ENCODE measurements at places on chromosomes 4 and X.

GRCh38 chrX:109732017-109732801, 848 bp downstream of the ACSL4 start:
- no peak for DNase-seq

DNA sequence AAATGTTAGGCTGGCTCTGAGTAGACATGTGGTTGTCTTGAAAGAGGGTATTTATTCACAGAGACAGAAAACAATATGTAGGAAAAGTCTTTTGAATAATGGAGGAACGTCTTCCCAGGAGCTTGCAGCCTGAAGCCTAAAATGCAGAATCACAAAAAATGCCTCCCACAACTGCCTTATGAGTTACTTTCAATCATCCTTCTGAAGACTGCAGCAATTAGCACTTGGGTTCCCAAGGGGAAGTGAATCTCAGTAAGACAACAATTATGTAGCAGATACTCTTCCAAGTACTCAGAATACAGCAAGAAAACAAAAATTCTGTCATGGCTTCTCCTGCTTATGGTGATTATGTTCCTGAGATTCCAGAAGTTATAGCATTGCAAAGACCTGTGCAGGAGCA, 166.6 kb upstream of the TBL1X start:
- no peak for DNase-seq

DNA sequence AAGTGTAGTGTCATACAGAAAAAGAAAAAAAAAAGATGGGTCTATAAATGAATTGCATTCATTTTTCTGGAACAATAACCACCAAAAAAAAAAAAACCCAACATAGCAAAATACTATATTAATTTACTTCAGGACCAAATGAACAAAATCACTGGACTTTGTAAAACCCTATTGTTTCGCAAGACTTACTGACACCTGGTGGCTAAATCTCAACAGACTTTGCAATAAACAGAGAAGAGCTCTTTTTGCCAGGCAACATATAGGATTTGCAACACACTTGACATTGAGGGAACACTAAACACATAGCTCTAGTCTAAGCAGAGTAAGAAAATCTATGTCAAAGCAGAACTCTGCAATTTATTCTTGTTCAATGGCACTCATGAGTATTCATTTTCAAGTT, 990.2 kb downstream of the STPG2 start:
- DNase-seq = no peak

- DNase-seq = no peak
Observed at GRCh38 chr4:101420661-101421060, 73.3 kb upstream of the PPP3CA start.

DNA sequence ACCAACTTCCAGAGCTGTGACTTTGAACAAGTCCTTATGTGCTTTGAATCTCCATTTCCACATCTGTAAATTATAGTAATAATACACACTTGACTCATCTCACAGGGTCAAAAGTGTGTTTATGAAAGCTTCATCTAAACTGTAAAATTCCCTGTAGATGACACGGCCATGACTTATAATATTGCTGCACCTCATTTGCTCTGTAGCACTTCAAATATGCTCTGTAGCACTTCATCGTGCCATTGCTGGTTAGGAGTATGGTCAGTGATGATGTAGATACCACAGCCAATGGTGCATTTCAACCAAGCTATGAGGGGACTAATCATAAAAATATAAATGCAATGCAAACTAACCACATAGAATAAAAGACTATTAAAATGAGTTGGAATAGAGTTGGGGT, 318.6 kb downstream of the ANK2 start:
- DNase-seq = peak; percentile 69

- DNase-seq = peak; percentile 46
Observed at GRCh38 chr4:31089815-31090214, 369.6 kb downstream of the PCDH7 start.

DNA sequence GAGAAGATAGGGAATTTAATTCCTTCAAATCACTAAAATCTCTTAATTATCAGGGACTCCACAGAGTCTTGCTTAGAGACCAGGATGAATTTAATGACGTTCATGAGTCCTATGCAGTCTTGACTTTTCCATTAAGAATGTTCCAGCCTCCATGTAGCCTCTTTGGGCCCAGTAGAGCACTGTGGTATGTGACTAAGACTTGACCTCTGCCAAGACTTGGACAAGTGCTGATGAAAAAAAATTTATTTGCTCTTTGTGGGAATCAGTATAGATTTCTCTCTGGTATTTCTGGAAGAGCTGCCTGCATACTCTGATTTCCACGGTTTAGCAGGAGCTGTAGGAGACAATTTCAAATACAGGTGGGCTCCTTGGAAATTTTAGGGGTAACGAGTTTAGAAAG, 40.6 kb downstream of the CHRDL1 start:
- DNase-seq = no peak

DNA sequence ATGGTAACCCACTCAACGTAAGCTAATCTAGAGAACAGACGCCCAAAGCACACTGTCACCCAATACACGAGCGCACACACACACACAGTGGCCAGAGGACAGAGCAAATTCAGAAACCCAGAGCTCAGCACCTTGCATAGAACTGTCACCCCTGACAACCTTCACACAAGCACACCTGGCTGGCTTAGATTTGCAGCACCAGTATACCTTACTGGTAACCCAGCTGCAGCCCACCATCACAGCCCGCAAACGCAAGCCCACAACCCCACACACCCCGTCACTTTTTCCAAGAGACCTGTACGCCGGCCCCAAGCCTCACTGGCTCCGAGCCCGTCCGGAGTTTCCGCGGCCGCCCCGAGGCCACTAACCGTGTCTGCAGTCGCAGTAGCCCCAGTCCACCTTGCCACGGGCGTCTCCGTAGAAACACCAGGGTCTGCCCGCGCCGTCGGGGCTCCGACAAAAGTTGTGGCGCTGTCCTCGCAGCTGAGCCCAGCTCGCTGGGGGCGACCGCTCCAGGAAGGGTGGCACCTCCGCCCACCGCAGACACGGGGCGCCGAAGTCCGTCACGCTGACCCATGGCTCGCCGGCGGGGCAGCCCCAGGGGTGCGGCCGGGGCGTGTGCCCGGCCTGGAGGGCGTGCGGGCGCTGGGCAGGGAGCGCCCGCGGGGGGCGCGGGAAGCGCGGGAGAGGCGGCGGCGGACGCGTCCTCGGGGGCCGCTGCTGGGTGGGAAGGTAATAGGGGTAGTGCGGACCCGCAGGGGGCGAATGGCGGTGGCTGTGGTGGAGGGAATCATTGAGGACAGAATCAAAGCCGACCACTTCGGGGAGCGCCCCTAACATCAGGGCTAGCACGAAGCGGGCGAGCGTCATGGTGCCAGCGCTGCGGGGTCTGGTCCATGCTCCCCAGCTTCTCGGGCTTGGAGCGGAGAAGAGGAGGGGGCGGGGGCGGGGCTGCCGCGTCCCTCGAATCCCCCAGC, 664 bp downstream of the PRSS12 start:
- no peak for DNase-seq

GRCh38 chrX:24396931-24397279, 36.5 kb downstream of the SUPT20HL1 start:
- DNase-seq = no peak

DNA sequence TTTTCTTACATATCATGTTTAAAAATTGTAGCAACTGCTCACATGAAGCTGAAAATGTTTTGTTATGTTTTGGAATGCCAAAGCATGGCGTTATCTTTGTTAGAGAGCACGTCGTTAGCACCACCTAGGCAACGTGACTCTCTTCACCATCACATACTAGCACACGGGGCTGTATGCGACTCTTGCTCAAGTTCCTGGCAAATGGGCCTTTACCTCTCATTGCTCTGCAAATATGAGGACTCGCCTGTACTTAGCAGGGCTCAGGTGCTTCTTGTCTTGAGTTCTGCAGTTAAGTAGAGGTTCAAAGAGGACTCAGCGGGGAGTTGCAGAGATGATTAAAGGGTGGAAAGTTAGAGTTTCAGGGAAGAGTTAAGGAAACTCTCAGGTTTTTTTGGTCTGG, 59.4 kb downstream of the CLCN4 start:
- no peak for DNase-seq

- DNase-seq = no peak
Observed at GRCh38 chr4:138014590-138015288, 227.4 kb downstream of the SLC7A11 start.

DNA sequence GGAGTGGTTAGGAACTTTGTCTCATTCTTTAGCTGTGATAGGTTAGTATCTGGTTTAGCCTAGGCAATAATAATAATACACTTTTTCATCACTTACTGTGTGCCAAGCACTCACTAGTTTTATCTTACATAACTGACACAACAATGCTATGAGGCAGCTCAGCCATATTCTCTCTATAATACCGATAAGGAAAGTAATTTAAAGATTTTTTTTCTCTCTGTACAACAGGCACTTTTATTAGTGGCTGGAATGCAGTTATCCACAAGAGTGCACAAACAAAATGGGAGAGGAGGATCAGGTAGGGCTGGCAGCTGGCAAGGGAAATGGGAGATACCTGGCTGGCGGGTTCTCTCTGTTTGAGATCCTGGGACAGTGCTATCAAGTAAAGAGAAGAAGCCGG, 7.6 kb downstream of the RELL1 start:
- DNase-seq = no peak

- no peak for DNase-seq
Observed at GRCh38 chr4:110837896-110838450, 215.1 kb upstream of the PITX2 start.

DNA sequence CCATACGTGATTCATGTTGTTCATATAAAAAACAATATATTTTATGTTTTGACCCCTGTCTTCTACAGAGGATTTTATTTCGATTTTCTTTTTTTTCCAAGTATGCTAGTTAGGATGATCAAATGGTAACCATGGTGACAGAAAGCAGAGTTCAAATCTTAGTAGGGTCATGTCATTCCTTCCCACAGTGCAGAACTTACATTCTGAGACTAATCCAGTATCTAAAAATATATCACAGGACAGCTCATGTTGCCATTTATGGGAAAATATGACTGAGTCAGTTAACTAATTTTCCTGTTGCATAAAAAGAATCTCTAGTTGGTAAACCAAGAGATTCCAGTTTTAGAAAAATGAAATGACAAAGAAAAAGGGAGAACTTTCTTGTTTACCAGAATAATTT, 209.5 kb downstream of the PARM1 start:
- DNase-seq = no peak

GRCh38 chr4:44583393-44583792, 68.0 kb downstream of the YIPF7 start:
- no peak for DNase-seq

GRCh38 chr4:173073939-173074500, 94.6 kb upstream of the GALNT7 start:
- no peak for DNase-seq

- no peak for DNase-seq
Observed at GRCh38 chrX:68665502-68665901, 18.0 kb downstream of the STARD8 start.

DNA sequence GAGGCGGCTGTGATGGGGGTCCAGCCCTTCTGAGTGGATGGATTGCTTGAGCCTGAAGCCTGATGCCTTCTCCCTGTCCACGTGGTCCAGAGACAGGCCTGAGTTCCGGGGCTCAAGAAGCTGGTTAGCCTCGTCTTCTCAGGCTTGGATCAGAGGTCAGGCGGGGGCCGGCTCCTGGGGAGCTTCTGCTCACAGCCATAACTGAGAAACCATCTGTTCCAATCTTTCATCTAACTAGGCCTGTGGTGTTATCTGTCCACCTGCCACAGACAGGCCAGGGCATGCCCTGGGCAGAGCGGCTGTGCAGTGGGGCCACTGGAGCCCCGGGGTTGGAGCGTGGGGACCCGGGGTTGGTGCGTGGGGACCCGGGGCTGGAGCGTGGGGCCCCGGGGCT, 63.1 kb downstream of the SORCS2 start:
- DNase-seq = no peak

DNA sequence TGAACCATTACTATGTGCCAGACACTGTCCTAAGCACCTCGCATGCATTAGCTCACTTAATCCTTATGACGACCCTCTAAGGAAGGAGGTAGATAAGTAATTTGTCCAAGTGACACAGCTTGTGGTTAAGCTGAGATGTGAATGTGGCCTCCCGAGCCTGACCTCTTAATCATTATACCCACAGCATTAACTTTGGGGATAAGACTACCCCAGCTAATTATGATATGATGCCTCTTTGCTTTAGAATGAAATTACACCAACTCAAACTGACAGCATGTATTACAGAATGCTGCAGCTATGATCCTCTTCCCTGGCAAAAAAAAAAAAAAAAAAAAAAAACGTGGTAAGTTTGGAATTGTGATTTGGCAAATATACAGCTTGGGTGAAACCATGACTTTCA, 53.5 kb downstream of the APBB2 start:
- no peak for DNase-seq

GRCh38 chr4:29051381-29051965, 1668.7 kb upstream of the PCDH7 start:
- DNase-seq = no peak

GRCh38 chr4:2818351-2818939, 25.2 kb upstream of the ADD1 start:
- no peak for DNase-seq

DNA sequence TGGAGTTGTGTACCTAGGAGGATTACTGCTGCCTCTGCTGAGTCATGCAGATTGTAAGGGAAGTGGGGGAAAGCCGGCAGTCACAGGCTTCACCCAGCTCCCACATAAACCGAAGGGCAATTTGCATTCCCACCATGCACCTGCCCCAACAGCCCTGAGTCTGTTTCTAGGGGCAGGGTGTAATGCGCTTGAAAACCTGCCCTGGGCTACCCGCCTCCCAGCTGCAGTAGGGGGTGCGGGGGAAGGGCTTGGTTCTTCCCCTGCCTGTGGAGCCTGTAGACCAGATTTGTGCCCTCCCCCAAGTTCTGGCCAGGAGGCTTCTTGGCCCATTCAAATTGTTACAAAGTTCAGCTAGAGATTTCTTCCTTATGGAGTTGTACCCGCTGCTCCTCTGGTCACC, 269.2 kb upstream of the DDX53 start:
- DNase-seq = no peak

DNA sequence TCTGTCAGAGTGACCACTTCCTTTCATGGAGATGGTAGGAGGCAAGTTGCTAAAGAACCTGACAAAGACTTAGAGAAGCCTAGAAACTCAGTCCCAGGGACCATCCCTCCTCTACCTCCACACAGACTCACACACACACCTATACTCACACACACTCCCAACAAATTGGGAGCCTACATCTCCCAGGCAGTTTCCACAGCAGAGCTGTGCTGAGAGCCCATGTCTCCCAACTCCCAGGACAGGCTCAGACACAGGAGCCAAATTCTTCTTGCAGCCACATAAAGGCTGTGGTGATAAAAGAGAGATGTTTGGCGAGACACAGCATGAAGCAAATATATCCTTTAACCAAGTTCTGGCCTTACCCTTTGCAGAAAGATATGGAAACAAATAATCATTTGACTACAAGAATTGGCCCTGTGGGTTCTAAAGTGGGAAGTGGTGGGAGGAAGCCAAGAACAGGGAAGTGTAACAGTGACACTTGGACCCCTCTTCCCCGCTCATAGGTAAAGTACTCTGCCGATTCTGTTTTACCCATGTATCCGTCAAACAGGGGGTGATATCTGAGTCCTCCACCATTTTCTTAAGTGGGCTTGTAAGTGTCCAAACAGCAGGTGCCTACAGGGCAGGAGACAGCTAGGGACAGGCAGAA, 11.0 kb upstream of the IDS start:
- DNase-seq = no peak

- DNase-seq = no peak
Observed at GRCh38 chr4:97105347-97106099, 1037.8 kb downstream of the STPG2 start.

- DNase-seq = no peak
Observed at GRCh38 chr4:186657764-186658163, 65.9 kb downstream of the FAT1 start.

- no peak for DNase-seq
Observed at GRCh38 chr4:978957-979701, 5.8 kb upstream of the DGKQ start.

Data from non-pigmented ciliary epithelial cell (primary cell).